T-cell (primary cell): ENCODE measurements at places on chromosomes 16 and 17.

DNA sequence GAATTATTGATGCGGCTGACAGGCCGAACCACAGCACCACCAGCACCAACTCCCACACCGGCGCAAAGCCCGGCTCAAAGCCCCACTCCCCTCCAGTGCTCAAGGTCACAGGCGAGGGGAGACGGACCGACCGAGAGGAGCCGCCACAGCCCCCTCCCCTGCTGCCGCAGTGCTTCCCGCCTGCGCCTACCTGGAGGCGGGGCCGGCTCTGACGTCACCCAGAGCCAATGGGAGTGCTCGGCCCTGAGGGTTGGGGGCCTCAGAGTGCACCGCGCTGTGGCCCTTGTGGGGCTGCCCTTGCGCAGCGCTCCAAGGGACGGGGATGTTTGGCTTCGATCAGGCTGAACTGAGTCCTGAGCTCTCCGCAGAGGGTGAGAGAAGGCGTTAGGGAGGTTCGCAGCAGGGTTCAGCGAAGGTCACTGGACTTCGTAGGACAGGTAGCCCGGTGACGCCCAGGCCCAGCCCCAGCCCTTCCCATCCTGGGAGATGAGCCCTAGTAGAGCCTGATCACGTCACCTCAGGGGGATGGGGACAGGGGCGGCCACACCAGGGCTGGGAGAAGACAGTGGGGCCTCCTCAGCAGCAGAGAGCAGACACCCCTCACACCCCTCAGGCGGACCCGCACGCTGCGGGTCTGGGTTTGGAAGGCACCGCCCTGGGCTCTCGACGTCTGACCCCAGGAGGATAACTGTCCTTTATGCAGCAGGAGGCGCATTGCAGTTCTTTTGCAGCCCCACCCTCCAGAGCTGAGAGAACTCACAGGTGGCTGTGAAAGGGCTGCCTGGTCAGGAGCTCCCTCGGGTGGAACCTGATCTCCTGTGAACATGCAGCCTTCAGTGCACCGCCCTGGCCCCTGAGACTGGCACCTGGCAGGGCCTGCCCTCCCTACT lies 1.5 kb downstream of the NDRG4 start:
- DNase-seq, result peak; percentile 15

DNA sequence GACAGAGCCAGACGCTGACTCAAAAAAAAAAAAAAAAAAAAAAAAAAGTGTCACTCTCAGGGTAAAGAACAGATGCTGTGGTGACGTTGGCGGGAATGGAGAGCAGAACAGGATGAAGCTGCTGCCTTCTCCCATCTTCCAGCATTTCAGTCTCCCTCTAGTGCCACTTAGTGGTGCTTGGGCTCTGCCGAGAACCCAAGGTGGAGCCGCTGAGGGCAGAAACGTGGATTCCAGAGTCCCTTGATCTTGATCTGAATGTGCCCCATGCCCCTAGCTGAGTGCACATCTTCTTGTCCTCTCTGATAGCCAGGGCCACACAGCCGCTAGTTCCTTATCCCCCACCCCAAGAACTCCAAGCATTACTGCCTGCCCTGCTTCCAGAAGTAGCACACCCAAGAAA lies 43.2 kb upstream of the FA2H start:
- DNase-seq, result no peak

DNA sequence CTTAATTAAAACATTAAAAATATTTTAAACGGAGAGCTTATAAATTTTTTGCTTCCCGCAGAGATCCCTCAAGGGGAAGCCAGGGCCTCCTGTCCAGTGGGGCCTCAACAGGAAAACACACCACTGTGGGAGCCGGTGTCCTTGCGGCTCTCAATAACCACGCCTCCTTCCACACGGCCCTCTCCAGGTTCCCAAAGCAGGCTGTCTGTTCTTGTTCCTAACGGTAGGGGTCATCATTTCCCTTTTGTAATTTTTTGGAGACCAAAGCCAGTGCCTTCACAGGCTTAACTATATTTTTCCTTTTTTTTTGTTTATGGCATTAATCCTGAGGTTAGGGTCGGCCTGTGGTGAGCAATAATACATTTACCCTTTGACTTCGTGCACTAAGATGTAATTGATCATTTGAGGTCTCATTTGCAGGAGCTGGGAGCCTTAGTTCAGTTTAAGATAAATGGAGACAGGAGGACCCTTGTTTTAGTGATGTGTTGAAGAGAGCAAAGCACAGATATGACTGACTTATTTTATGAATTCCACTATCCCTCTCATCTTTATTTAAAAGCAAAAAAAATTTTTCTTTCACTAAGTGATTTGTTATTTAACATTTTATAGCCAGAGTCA lies 77.5 kb upstream of the N4BP1 start:
- no peak for DNase-seq

GRCh38 chr16:13108126-13108525 lies 206.7 kb downstream of the SHISA9 start:
- DNase-seq, result no peak

DNA sequence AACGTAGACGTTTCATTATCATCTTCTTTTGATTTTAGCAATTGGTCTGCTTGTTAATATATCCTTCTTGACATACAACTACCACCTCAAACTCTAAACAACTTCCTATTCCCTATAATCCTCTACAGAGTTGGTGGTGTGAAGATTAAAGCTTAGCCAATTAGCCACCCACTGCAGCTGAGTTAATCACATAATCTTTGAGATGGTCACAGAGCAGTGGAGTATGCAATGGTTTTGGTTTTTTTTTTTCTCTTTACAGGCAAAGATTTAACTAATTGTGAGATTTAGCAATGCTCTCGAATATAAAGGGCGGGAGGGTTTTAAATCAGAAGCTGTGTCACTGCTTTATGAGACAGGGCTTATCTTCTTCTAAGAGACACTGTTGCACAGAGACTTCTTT lies 37.0 kb downstream of the STX8 start:
- DNase-seq, result no peak

- no peak for DNase-seq
Observed at GRCh38 chr16:49491771-49492761, 118.5 kb downstream of the C16orf78 start.
